ENCODE measurements at places on chromosomes 7 and 10.

GRCh38 chr10:69467928-69468750 lies 16.9 kb downstream of the TSPAN15 start:
- no peak for DNase-seq

- DNase-seq = no peak
Observed at GRCh38 chr7:93920496-93921182, 896 bp upstream of the GNG11 start.

DNA sequence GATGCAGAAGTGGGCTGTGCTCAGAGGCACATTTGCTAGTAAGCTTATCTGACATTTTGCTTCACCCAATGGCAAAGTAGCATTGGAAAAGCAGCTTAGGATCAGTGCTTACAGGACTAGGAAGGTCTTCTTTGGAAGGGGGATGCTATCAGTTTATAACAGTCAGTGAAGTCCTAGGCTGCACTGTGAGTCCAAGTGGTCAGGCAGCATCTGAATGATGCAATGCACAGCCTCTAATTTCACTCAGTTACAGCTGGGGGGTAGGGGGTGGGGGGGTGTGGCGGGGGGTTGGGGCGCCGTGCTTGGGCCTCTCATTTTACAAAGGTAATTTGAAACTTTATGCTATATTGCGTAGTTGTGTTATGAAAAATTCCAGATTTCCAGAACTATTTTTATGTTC lies 652.3 kb upstream of the MGMT start:
- no peak for DNase-seq

GRCh38 chr10:43206391-43207235 lies 60.3 kb downstream of the RASGEF1A start:
- DNase-seq = no peak

GRCh38 chr7:103921692-103922091 lies 67.8 kb downstream of the RELN start:
- DNase-seq = no peak

DNA sequence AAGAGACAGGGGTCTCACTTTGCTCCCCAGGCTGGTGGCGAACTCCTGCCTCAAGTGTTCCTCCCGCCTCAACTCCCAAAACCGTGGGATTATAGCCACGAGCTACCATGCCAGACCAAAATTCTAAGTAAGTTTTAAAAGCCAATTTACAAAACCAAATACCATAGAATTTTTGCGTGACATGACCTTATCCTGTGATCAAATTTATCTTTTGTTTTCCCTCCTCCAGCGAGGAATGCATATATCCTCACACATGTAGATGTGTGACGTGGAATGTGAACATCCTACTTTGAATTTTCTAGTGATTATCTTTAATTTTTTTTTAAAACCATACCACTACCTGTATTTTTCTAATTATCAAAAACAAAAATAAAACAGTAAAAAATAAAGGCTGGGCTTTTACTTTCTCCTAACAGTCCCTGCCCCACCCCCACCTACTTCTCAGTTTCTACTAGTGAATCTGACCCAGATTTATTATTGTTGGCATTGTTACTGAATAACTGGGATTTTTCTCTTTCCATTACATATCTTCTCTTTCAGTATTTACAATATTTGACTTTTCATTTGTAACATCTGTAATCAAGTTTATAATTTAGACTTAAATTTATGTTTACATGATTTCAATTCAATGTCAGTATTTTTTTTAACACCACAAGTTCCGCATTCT lies 26.0 kb downstream of the CYTH3 start:
- DNase-seq = no peak

DNA sequence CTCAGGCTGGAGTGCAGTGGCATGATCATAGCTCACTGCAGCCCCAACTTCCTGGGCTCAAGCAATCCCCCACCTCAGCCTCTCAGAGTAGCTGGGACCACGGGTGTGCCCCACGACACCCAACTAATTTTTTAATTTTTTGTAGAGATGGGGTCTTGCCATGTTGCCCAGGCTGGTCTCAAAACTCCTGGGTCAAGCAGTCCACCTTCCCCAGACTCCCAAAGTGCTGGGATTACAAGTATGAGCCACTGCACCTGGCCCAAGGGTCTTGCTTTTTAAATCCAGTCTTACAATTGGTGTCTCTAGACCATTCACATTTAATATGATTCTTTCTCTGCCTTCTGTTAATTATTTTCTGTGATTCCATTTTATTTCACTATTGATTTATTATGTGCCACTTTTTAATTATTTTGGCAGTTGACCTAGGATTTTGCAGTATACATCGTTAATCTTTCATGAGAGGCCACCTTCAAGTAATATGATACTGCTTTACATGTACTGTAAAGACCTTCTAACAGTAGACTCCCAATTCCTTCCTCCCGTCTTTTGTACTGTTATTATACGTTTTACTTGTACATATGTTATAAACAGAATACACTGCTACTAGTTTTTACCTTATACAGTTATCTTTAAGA lies 18.7 kb downstream of the MMP21 start:
- DNase-seq = no peak

GRCh38 chr7:33261585-33261984 lies 132.2 kb downstream of the BBS9 start:
- no peak for DNase-seq

GRCh38 chr7:5339955-5340354 lies 57.2 kb downstream of the SLC29A4 start:
- no peak for DNase-seq

DNA sequence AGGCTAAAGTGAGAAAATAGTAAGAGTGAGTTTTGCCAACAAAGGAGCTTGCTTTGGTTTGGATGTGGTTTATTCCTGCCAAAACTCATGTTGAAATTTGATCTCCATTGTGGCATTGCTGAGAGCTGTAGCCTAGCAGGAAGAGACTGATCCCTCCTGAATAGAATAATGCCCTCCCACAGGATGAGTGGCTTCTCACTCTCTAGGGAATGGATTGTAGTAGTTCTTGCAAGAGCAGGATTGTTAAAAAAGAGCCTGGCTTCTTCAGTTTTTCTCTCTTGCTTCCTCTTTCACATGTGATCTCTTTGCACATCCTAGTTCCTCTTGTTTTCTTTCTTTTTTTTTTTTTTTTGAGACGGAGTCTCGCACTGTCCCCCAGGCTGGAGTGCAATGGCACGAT lies 34.4 kb downstream of the ASAH2 start:
- no peak for DNase-seq

DNA sequence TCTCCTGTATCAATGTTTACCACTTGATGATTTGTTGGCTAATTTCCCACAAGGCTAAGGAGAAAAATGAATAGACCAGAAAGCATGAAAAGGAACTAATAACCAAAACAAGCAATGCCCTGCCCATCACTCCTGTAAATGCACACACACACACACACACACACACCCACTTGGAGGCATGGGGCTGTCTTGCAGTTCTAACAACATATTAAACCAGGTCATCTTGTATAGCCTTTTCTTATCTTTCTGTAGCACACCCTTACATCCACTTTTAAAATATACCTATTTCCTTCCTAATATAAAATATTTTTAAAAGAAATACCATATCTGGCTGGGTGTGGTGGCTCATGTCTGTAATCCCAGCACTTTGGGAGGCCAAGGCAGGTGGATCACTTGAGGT lies 105.3 kb downstream of the CTTNBP2 start:
- no peak for DNase-seq

DNA sequence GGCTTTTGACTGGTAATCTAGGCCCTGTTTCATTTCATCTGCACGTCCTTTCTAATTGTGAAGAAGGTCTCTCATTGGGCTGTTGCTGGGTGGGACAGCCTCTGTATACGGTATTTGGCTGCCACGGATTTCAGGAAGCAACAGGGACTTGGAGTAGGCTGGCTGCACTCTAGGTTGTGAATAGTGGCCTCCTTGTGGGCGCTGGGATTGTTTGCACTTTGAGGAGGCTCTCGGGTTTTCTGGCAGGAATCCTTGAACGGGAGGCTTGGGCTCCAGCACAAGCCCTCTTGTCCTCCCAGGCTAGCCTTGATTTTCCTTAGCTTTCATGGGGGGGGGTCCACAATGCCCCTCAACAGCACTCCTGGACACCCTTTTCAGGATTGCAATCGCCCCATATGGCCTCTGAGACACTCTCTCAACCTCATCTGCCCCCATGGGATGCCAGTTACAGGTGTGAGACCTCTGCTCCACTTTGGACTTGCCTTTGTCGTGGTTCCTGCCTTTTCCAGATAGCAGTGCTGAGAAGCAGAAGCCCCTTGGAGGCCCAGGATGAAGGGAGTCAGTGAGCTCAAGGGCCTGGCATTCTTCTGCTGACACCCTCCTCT lies 33.9 kb upstream of the ZNF273 start:
- DNase-seq = no peak

DNA sequence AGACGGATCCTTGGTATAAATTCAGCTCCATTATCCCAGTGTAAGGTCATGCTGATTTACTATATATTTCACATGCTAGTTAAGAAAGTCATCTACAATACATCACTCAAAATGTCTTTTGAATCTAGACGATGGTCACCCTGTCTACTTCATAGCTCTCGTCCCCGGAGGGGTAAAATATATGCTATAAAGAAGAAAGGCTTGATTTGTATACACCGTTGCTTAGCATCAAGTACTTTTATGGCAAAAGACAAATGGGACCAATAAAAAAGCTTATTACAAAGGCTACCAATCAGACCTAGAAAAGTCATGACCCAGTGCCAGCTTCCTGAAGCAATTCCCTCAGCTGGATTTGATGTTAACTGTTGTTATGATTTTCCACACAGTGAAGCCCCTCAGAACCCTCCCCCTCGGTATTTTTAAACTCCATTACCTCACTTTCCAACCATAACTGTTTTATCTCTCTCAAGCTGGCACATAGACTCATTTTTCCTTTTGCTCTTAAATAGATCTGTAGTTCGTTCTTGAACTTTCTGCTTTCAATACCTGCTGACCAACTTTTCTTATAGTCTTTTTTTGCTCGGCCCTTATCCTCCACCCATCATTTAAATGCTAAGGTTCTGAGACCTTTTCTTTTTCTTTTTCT lies 104.9 kb downstream of the DOCK4 start:
- no peak for DNase-seq

- no peak for DNase-seq
Observed at GRCh38 chr7:837001-837400, 4.7 kb downstream of the SUN1 start.

DNA sequence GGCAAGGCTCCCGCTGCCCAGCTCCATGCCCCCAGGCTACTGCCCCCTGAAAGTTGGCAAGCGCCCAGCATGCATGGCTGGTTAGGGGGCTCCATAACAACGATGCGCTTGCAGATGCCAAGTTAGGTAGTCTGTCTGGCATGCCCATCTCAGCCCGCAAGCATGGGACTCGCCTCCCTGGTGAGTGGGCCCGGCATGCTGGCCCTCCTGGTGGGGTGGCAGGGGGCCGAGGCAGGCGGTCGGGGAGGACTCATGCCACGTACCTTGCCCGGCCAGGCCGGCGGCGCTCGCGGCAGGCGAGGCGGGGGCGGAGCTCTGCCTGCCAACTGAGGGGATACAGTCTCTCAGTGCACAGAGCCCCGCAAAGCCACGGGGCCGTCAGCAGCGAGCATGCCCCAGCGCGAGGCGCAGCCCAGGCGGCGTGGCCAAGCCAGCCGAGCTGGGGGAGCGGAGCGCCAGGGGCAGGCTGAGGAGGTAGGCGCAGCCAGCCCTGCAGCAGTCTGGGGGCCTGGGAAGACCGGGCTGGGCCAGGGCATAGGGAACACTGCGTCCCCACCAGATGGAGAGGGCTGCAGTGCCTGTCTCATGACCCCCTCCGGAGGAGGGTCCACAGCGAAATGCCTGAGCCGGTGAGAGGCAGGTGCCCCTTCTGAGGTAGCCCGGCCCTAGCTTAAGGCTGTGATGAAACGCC lies 28.0 kb upstream of the NDST2 start:
- DNase-seq = no peak
